Astrocyte (in vitro differentiated cells and primary cell): ENCODE measurements at places on chromosomes 12 and 14. TPM values are rescaled to one million over a fixed set of nuclear protein-coding genes. Genes with fewer than 3 reads are reported as not detected.
A peak's percentile ranks its signal among the peaks of the same experiment; 100 is the strongest.

The ANO2 gene
- 0.17 and 0.93 TPM in 2 replicates for total RNA-seq

DNA sequence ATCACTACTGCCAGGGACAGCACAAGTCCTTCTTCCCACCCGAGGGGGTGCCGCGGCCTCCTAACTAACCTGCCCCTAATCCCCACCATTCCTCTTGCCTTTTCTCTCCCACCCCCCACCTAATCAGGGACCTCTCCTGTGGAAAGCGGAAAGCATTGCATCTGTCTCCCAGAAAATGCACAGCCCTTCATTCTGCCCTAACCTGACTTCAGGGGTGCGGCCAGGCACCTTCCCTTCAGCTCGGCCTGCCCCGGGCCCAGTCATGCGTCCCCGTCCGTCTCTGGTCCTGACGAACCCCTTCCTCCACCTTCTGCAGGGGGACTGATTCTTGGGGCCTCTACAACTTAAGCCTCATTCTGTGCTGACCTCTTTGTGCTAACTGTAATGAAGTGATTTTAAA, 43.9 kb upstream of the TRAF3 start:
- no peaks in the 10 kb centered on the region for H3K4me1 ChIP-seq
- no peak for DNase-seq
- no peaks in the 10 kb centered on the region for H3K27me3 ChIP-seq

GRCh38 chr12:109518820-109519665, 41.6 kb downstream of the UBE3B start:
- no peak overlapping the region for H3K4me3 ChIP-seq
- H3K27ac ChIP-seq: peak overlapping the region; percentile 70
- peaks cover 15% of the 10 kb centered on the region for H3K36me3 ChIP-seq
- no peaks in the 10 kb centered on the region for H3K27me3 ChIP-seq

- no peaks in the 10 kb centered on the region for H3K4me1 ChIP-seq
- H3K4me3 ChIP-seq: no peak overlapping the region
- H3K27me3 ChIP-seq: no peaks in the 10 kb centered on the region
- no peak for DNase-seq
- H3K36me3 ChIP-seq: no peaks in the 10 kb centered on the region
Observed at GRCh38 chr14:89033756-89034155, 209.3 kb downstream of the TTC8 start.

DNA sequence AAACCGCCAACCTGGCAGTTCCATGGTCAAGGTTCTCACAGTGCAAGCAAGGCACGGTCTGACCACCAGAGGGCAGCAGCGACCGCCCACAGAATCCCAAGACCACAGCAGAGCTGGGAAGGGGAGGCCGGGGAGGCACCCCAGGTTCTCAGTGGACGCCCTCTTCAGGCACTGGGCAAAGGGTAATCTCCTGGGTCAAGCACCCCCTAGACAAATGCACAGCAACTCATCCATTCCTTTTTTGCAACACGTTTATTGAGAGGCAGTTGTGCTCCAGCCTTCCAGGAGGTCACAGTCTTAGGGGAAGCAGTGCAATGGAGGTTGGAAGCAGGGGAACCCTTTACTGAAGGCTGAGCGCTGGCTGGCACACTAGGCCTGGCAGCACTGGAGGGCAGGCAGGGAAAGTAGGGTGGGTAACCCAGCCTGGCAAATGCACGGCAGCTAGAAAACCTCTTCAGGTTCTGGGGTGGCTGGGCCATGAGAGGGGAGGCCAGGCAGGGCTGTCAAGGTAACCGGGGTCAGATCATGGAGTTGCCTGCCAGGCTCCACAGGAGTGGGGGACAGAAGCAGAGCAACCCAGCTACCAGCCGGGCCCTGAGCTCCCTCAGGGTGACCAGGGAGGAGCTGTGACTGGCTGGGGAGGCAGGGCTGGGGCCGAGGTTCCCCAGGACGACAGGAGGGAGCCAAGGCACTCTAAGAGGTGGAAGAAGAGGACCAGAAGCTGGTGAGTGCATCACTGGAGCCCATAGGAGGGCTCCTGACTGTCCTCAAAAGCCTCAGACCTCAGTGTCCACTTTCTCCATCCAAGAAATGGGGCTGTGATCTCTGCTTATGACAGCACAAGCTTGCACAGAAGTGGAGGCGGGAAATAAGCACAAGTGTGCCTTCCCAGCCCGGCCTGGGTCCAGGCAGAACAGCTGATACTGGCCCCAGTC, 1.8 kb upstream of the RHOF start:
- no peak for DNase-seq
- H3K27me3 ChIP-seq: no peaks in the 10 kb centered on the region
- H3K4me1 ChIP-seq: peaks cover 55% of the 10 kb centered on the region
- no peaks in the 10 kb centered on the region for H3K36me3 ChIP-seq

The CRACR2A gene
- 0.96 and 1.5 TPM in 2 replicates for total RNA-seq

DNA sequence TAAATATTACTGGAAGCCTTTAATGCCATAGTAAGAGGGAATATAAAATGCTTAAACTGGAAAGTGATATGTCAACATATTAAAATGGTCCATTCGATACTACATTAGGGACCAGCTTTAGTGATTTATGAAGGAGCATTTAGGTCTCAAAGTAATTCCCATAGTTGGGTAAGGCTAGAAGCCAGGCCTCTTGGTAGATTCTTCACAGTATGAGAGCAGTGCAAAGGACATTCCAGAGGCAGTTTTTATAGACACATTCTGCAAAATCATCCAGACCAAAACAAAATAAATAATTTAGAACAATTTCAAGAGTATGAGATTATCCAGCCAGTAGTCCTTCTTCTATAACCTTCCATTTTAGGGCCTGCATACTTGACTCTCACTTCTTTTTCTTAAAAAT, 142.6 kb upstream of the PDZRN4 start:
- no peaks in the 10 kb centered on the region for H3K27me3 ChIP-seq
- no peak for DNase-seq
- H3K27ac ChIP-seq: no peak overlapping the region

DNA sequence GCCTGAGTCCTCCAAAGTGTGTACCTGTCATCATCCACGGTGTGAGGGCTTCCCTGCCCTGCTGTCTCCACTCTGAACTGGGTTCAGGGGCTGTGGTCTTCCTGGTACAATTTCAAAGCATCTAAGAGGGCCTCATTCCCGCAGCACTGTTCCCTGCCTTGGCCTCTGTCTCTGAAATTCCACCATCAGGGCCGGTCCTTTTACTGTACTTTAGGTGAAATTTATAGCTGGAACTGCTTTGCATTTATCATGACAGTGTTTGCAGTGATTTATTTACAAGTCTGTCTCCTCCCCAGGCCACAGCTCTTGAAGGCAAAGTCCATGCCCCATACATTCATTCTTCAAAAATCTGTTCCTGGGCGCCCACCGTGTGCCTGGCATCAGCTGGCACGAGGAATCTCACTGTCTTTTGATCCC, 36.9 kb upstream of the NCOR2 start:
- peaks cover 11% of the 10 kb centered on the region for H3K4me1 ChIP-seq
- DNase-seq: no peak
- H3K27ac ChIP-seq: no peak overlapping the region
- no peaks in the 10 kb centered on the region for H3K27me3 ChIP-seq
- no peaks in the 10 kb centered on the region for H3K36me3 ChIP-seq

The CKB gene
- total RNA-seq: 174 and 178 TPM in 2 replicates

The PPFIA2 gene
- total RNA-seq: 0.59 and 1.3 TPM in 2 replicates

The CTSG gene
- total RNA-seq: not detected in 2 replicates

DNA sequence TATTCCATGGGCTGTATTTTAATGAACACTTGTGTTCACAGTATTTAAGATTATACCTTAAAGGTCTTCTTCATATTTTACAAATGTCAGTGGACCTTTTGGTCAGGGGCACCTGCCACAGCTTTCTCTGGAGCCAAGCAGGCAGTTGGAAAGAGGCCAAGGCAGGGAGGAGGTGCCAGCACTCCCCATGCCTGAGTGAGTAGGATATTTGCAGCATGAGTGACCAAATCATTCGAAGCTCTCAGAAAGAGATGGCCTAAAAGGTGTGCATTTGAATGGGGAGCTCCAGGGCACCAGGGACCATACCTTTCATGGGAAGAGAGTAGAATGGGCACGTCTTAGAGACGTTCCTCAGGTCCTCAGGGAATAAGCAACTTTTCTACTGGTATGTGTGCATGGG, 121.6 kb downstream of the GPR135 start:
- peaks cover 21% of the 10 kb centered on the region for H3K4me1 ChIP-seq
- no peak overlapping the region for H3K27ac ChIP-seq
- no peak overlapping the region for H3K4me3 ChIP-seq
- no peaks in the 10 kb centered on the region for H3K27me3 ChIP-seq
- no peak for DNase-seq

The GSC gene
- not detected in 2 replicates for total RNA-seq

The GLIPR1L1 gene
- not detected in 2 replicates for total RNA-seq

- H3K4me1 ChIP-seq: peaks cover 19% of the 10 kb centered on the region
- H3K4me3 ChIP-seq: no peak overlapping the region
- H3K27ac ChIP-seq: no peak overlapping the region
- H3K27me3 ChIP-seq: no peaks in the 10 kb centered on the region
Observed at GRCh38 chr12:108635997-108636808, 2.5 kb upstream of the SELPLG start.

The BATF gene
- total RNA-seq: not detected in 2 replicates
